ENCODE measurements at places on chromosomes 13 and 19.

DNA sequence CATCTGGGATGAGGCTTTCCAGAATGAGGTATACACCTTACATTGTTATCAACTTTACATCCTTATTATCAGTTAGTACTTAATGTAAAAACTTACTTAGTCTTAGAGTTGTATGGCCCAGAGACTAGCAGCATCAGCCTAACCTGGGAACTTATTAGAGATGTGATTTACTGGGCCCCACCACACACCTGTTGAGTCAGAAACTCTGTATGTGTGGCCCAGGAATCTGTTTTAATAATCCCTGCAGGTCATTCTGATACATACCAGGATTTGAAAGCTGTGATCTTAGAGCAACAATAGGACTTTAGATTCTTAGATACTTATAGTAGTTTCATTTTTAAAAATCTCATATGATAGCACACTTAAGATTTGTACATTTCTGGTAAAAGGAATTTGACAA is 17.4 kb downstream of the FNDC3A start:
- no peak for DNase-seq

GRCh38 chr19:50844296-50844935 is 10.3 kb upstream of the KLK3 start:
- no peak for DNase-seq

GRCh38 chr13:109792416-109793059 is 6.2 kb upstream of the IRS2 start:
- DNase-seq = no peak

DNA sequence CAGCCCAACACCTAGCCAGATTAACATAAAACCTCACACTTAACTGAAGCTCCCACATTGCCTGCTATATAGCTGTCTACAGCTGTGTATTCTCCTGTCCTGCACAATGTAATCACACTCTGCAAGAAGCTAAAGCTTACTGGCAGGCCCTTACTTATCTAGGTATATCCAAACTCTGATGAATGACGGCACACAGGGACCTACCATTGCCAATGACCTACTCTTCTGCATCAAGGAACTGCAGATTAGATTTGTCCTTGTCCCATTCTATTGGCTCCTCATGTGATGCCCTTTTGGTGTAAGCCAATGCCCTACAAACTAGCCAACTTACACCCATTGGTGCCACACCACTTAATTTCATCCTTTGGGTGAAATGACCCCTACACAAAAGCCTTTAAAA is 26.4 kb downstream of the ZNF45 start:
- DNase-seq = no peak

GRCh38 chr19:38139122-38139521 is 84.9 kb downstream of the DPF1 start:
- DNase-seq = no peak

GRCh38 chr19:16040642-16041041 is 35.7 kb upstream of the TPM4 start:
- no peak for DNase-seq

- peak; percentile 87 for DNase-seq
Observed at GRCh38 chr13:39448834-39449233, 154.2 kb downstream of the LHFPL6 start.

DNA sequence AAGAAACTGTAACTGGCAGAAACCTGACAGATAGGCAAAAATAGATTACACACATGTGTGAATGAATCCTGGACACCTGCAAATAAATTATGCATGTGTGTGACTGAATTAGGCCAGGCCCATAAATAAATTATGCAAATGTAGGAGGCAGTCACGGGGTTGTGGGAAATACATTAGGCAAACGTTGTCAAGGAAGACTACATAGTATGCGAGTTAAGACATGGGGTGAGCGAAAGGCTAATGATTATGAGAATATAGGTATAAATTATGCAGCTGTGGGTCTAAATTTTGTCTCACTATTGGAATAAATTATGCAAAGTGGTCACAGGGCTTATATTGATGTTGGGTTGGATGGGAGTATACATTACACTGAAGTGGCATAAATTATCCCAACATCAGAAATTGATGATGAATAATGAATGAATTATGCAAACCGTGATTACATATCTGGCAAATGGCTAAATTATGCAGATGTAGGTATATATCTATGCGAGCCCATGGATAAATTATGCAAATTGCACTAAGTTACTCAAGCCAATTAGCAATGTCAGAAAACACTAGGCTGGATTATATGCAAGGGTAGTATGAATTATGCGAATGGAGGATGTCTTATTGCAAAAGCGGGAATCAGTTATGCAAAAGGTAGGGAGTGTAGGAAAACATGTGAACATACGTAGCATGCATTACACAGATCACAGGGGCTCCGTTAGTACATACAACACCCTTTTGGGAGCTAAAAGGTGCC is 6.8 kb downstream of the SLC8A2 start:
- DNase-seq = no peak

DNA sequence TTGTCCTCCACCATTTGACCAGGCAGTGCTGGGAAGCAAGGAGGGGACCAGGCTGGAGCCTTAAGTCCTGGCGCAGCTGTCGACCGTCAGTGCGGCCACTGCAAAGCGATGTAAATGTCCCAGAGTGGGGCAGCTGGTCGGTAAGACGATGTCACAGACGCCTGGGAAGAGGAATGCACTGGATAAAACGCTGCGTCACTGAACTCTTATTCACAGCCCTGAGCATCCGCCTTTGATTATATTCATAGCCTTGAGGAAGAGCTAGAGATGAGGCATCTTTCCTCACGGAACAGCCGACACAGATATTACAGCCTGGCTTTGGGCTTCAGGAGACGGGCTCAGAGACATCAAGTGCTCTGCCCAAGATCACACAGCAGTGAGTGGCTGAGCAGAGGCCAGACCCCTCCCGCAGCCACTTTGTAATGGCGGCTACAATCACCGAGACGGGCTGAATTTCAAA is 17.6 kb upstream of the TUBGCP3 start:
- no peak for DNase-seq

GRCh38 chr13:100106005-100106404 is 17.1 kb downstream of the PCCA start:
- DNase-seq = no peak

- DNase-seq = no peak
Observed at GRCh38 chr13:65605396-65605795, 1624.7 kb downstream of the PCDH9 start.

GRCh38 chr13:37775871-37776270 is 93.7 kb downstream of the TRPC4 start:
- no peak for DNase-seq

- no peak for DNase-seq
Observed at GRCh38 chr13:41763782-41764181, 197.1 kb downstream of the VWA8 start.

- DNase-seq = no peak
Observed at GRCh38 chr13:45587897-45588296, 27.6 kb downstream of the ERICH6B start.

GRCh38 chr19:48953990-48954594 is 583 bp upstream of the BAX start:
- no peak for DNase-seq

DNA sequence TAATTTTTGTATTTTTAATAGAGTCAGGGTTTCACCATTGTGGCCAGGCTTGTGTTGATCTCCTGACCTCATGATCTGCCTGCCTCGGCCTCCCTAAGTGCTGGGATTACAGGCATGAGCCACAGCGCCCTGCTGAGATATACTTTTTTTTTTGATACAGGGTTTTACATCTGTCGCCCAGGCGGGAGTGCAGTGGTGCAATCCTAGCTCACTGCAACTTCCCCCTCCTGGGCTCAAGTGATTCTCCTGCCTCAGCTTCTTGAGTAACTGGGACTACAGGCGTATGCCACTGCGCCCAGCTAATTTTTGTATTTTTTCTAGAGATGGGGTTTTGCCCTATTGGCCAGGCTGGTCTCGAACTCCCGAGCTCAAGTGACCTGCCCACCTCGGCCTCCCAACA is 2.0 kb downstream of the COLGALT1 start:
- DNase-seq = no peak

- DNase-seq = no peak
Observed at GRCh38 chr13:102825921-102826706, 19.7 kb upstream of the ERCC5 start.

- DNase-seq = no peak
Observed at GRCh38 chr19:49362048-49362928, at the start of gene TEAD2. Gene TEAD2, minus strand, starts transcription at chr19:49362416. Its CDS starts 2,341 bp downstream, at chr19:49360075.

DNA sequence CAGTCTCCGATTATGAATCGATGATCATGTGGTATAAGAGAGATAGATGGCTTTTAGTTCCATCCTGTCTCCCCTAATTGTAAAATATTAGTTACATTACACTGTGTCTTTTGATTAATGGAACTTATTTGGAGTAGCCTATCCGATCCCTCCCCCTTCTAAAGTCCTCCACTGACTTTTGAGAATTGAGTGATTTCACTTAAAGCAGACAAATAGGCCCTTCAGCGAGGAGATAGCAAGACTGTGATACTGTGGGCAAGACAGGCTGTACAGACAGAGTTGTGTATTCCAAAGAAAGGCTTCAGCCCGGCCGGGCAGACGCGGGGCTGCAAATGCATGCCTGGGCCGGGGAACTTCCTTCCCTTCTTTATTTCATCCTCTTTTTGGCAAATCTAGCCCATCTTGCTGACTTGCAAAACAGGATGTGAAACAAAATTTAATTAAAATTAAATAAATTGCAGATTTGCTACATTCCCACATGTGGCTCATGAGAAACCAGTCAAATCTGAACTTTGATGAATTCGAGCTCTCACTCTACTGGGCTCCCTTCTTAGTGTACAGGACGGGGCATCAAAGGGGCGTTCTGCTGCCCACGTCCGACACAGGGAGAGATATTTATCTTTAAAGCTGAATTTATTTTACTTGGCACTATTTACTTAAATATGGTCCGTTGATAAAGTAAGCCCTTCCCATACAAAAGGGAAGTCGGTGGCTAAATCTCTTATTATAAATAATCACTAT is 314.8 kb downstream of the ZNF536 start:
- DNase-seq = no peak

DNA sequence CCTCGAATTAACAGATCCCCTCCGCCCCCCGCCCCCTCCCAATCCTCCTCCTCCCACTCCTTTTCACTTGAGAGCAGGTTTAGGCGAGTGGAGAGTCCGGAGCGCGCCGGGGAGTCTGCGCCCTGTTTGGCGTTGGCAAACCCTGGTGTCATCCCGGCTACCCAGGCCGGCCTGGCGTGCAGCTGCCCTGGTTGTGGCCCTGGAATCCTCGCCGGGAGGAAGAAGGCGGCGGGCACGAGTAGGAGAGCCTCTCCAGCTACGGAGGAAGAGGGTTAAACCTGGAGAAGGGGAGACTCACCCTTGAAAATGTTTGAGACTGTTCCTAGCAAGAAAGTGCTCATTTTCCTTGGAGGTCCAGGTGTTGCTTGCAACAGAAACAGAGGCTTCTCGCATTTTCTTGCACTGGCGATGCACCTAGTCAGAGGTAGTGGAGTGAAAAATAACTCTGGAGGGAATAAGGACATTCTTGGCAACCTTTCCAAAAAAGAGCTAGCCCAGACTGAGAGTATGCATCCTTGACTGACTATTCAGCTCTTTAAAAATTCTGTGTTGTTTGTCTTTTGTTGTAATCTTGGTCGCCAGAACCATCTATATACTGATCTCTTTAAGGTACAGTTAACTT is 1.3 kb upstream of the SOX21 start:
- no peak for DNase-seq

GRCh38 chr19:47541518-47541917 is 26.7 kb upstream of the NAPA start:
- no peak for DNase-seq

GRCh38 chr13:40639221-40639681 is 27.2 kb downstream of the FOXO1 start:
- DNase-seq = no peak

- DNase-seq = no peak
Observed at GRCh38 chr13:101258509-101258908, 157.8 kb downstream of the NALCN start.

DNA sequence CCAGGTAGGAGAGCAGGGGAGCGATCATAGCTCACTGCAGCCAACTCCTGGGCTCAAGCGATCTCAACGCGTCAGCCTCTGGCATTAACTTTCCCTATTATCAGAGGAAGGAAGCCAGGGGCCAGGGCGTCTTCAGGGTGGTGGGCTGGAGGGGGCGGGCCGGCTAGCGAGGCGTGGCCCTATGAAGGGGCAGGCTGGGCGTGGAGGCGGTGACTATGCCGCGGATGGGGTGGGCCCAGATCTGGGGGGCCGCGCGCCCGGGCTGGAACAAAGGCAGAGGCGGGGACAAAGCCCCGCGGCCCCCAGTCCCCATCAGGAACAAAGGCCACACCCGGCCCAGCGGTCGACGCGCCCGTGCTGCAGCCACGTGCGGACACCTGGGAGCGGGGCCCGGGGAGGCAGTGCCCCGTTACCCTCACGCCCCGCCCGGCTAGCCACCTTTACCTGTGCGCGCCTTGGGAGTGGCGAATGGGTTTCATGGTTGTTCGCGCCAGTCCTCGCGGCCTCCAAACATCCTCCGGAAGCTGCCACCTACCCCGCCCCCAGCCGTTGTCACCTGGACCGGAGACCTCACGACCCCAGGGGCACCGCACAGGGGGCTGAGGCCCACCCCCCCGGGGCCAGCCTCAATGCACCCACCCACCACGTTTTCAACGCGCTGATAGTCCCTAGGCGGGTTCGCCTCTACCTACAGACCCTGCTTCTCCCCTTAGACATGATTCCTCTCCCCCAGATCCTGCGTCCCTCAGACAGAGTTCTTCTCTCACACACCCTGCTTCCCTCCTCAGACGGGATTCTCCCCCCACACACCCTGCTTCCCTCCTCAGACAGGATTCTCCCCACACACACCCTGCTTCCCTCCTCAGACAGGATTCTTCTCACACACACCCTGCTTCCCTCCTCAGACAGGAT is 5.4 kb upstream of the TRIM28 start:
- no peak for DNase-seq

DNA sequence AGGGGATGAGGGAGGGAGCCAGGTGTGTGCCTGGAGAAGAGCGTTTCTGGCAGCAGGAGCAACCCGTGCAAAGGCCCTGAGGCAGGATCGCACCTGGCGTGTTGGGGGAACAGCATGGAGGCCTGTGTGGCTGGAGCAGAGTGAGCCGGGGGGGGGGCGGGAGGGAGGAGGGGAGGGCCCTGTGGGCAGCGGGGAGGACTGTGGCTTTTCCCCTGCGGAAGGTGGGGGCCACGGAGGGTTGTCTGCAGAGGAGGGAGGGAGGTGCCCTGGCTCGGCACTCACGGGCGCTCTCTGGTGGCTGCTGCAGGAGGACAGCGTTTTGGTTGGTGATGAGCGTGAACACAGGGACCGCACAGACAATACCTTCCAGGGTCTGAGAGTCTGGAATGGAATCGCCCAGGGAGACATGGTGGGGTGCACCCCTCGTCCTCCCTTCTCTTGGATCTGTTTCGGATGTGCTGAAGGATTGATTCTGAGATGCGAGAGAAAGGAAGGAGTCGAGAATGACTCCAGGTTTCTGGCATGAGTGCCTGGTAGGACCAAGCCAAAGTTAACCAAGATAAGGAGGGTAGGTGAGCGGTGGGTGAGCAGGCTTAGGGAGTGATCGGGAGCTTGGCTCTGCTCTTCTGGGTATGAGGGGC is 6.5 kb downstream of the RAB11B start:
- DNase-seq = no peak

- DNase-seq = no peak
Observed at GRCh38 chr13:46489586-46490023, 63.4 kb upstream of the LRCH1 start.

- DNase-seq = no peak
Observed at GRCh38 chr19:53192771-53193534, at the start of gene ZNF665. Gene ZNF665, minus strand, starts transcription at chr19:53193358. Its CDS starts 10,460 bp downstream, at chr19:53182898.

- DNase-seq = no peak
Observed at GRCh38 chr13:101455863-101456262, 3.4 kb downstream of the ITGBL1 start.

GRCh38 chr13:37945651-37946575 is 76.3 kb upstream of the TRPC4 start:
- no peak for DNase-seq

GRCh38 chr13:103006641-103007426 is 59.4 kb downstream of the SLC10A2 start:
- no peak for DNase-seq

- no peak for DNase-seq
Observed at GRCh38 chr13:74622284-74622683, 488.1 kb upstream of the KLF12 start.
